ENCODE measurements at places on chromosomes 13 and 19.

- peak; percentile 49 for DNase-seq
These were observed 379 bp upstream of the ZNF470 start for GRCh38 chr19:56566904-56567273.

- no peak for DNase-seq
These were observed 14.1 kb downstream of the ZNF808 start for GRCh38 chr19:52541608-52542007.

- DNase-seq = peak; percentile 43
These were observed 1.9 kb downstream of the BBC3 start for GRCh38 chr19:47228937-47229675.

- DNase-seq = no peak
These were observed 83.2 kb downstream of the CCNA1 start for GRCh38 chr13:36515466-36515865.

- no peak for DNase-seq
These were observed 803 bp downstream of the FLT3 start for GRCh38 chr13:28099396-28100149.

- DNase-seq = peak; percentile 90
These were observed 2.5 kb downstream of the LDLR start for GRCh38 chr19:11091703-11092153.

DNA sequence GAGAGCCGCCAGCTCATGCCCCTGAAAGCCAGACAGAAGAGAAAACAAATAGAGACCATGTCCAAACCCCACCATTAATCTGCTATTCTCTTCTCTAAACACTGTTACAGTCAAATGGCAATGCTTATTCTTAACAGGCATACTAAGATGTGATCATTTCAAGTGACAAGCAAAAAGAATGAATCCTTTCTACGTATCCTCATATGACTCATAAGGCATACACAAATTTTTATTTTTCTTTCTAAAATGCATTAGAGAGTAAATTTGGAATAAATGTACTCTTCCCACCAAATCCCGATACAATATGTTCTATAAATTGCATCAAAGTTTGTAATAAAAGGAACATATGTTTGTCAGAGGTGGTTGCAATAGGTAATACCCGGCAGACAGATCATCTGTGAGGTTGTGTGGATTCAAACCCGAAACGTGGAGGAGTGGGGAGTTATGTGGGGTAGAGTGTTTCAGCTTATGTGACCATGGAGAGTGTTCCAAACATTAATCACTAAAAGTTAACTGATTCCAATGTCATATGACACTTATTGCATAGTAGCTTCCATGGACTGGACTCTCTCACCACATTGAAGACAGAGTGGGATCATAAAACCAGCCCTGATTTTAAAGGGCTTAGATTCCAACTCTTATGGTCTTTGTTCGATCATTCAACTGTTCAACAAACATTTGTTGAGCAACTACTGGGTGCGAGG is 213.1 kb downstream of the DCLK1 start:
- DNase-seq = no peak

DNA sequence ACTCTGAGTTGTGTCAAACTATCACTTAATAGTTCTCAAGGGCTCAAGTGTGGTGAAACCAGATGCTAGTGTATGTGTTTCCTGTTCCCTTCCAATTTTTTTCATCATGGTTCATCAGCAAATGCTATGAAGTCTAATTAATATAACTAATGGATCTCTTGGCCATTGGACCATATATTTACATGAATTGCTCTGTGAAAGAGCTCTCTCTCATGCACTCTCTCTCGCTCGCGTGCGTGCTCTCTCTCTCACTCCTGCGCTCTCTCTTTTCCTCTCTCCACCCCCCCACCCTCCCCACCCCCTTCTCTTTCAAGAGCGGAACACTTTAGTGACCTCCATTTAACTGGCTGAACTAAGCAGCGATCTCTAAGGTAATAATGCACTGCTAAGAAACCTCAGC is 547.0 kb upstream of the GPC6 start:
- DNase-seq = no peak

DNA sequence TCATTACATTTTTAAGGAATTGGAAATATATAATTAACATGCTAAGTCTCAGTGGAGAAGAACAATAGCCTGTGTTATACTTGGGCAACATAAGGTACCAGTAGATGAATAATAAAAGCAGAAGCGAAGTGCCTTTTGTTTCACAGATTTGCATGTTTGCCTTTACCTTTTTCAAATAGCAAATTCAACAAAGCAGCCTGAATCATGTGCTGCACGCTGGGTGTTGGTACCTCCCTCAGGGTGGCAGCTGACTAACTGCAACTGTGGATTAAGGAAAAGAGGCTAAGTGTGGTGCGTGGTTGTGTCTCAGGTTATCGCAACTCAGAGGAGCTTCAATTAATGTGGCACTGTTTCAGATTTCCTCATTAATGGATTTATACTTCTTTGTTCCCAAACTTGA is 189.0 kb downstream of the LMO7 start:
- no peak for DNase-seq

DNA sequence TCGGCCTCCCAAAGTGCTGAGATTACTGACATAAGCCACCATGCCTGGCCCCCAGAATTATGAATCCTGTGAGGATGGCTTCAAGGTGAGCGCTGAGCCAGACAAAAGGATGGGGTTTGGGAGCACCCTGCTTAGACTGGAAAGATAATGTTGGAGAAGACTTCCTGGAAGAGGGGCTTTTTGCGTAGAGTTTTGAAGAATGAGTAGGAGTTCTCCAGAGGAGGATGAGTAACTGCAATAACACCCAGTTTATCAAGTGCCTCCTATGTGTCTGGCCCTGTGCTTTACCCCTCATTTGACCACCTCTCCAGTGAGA is 641 bp upstream of the GDF15 start:
- no peak for DNase-seq

DNA sequence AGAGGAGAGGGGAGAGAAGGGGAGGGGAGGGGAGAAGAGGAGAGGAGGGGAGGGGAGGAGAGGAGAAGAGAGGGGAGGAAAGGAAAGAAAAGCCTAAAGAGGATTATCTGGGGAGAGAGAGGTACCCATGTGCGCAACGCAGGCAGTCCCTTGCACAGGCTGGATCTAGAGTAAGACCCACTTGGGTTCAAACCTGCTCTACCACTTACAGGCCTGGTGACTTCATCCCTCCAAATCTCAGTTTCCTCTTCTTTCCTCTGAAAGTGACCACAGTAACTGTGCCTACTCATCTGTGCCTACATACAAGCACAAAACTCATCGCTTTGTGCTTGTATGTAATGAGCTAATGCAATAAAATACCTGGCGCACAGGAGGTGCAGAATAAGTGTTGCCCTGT is 732 bp upstream of the MAP1S start:
- no peak for DNase-seq

GRCh38 chr13:44667943-44668342 is 91.8 kb upstream of the TSC22D1 start:
- DNase-seq = no peak
